Pulmonary artery endothelial cell (primary cell): ENCODE measurements at places on chromosomes 12 and 14. TPM values are rescaled to one million over a fixed set of nuclear protein-coding genes. Genes with fewer than 3 reads are reported as not detected.
A peak's percentile ranks its signal among the peaks of the same experiment; 100 is the strongest.

- DNase-seq = no peak
These were observed 38.9 kb downstream of the DAD1 start for GRCh38 chr14:22549981-22550673.

Gene HPD
- not detected in 2 replicates for total RNA-seq

DNA sequence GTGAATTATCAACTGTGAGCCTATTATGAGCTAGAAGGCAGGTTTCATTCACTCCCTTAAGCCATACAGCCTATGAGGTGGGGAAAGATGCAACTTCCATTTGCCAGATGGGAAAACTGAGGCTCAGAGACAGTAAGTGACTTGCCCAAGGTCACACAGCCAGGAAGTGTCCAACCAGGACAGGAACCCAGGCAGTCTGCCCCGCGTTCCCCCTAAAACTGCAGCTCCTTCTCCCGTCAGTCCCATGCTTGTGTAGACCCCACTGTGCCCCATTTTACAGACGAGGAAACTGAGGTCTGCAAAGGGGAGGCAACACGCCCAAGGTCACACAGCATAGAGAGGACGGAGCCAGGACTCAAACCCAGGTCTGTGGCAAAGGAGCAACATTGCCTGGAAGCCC lies 50.6 kb downstream of the NCOR2 start:
- no peak for DNase-seq

Gene GLRX5
- total RNA-seq = 63.7 and 65.7 TPM in 2 replicates

DNA sequence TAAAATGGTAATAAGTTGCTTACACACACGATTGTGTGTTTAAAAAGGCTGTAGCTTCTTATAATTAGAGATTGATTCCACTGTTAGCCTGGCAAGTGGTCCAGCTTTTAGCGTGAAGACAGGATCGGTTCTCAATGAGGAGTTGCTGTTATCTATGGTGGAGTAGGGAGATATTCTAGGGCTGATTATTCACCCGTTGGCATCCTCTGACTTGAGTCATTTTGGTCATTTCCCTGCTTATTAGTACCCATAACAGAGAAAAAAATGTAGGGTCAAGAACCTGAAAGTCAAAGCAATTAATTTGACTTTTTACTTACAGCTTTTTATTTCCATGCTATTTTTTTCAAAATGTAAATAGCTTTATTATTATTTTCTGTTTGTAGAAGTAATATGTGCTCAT lies 76.0 kb downstream of the KCNK13 start:
- DNase-seq = no peak

DNA sequence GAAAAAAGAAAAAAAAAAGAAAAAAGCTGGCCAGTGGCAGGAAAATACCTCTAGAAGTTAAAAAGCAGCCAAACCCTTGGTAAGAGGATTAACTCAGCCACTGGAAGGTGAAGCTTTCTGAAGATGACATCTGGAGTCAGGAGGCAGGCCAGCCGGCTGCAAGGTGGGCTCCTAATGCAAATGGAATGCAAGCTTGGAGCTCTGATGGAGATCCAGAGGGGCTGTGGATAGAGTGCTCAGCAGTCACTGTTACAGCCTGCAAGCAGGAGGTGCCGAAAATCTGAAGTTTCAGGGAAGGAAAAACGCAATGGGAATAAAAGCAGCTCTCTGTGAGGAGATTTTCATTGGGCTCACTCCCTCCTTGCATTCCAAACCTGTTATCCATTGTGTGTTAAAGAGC lies 41.0 kb downstream of the GSC start:
- DNase-seq = no peak

DNA sequence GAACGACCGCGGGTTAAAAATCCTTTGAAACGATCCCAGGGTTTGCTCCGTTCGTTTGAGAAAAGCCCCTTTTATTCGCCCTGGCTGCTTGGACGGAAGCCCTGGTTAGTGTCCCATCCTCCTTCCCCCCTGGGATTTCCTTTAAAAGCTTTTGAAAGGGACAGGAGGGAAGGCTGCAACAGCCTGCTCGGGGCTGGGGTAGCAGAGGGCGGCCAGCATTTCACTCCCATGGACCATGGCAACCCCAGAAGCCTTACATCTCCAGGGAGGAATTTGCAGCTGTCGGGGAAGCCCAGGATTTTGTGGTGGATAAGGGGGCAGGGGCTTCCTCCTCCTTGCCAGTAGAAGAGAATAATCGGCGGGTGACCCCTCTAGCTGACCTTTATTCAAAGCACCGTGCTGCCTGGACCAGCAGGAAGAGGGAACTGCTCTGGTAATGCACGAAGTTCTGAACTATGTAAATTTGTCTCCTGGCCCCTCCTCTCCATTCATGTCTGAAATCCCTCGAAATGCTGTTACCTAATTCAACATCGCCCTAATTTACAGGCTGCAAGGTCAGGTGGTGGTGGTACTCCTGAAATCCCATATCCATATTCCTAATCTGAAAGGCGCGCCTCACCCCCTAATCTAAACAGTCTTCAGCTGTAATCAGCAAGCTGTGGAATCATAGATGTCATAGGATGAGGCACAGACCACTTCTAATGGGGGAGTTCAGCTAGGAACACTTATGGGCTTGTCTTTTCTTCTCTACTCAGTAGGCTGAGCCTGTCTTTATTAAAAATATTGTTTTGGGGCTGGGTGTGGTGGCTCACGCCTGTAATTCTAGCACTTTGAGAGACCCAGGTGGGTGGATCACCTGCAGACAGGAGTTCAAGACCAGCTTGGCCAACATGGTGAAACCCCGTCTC lies 1.0 kb upstream of the CLIP1 start:
- DNase-seq = peak; percentile 83
